ENCODE measurements at places on chromosomes 12 and 14.

DNA sequence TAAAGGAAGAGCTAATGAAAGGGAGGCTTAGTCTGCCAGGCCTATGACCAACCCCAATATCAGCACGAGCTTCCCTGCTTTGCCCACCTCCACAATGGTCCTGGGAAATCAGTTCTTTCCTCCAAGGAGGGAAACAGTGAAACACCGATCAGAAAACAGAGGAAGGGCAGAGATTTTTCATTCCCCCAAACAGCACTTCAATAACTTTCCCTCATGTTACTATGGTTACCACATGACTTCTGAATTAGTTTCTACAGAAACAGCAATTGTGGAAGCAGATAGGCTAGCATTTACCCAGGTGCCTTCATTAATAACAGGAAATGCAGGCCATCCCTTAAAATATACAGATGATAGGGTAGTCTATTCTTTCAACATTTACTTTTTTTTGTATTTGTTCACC, 35.9 kb downstream of the TRIM9 start:
- DNase-seq: no peak

- no peak for DNase-seq
Measured at GRCh38 chr12:77107121-77107520, 41.8 kb upstream of the E2F7 start.

GRCh38 chr12:110475426-110475825, 6.8 kb downstream of the FAM216A start:
- no peak for DNase-seq

DNA sequence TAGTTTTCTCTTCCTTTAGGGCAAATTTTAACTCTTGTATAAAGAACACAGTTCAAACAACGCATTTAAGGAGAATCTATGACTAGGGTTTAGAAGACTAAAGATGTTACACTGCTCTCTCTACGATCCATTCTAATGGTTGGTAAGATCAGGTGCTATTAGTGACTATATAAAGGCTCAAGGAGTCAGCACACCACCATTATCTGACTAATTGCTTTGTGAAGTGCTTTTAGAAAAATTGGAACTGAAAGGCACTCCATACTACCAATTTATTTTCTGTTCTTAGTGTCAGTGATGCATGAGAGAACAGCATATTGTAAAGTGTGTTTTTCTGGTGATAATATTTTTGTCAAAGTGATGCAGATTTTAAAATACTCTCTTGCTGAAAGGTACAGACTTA, 136.8 kb downstream of the SYT1 start:
- no peak for DNase-seq

GRCh38 chr14:64715628-64716412, 11.6 kb downstream of the PLEKHG3 start:
- DNase-seq: no peak

GRCh38 chr14:35341751-35342488, 49.7 kb downstream of the PSMA6 start:
- DNase-seq: peak; percentile 7

DNA sequence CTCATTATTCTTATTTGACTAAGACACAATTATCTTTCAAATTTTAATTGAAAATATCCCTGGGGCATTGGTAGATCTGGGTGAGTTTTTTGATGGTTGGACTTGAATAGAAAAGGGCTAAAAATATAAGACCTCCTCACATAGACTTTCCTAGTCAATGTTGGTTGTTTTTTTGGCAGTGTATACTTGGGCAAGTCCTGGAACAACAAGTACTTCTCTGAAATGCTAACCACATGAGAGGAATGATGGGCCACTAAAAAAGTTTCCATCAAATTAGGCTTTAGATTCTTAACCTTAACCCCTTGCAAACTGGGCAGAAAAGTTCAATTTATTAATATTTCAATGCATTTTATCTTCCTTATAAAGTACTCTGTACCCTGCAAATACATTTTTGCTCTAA, 97.6 kb downstream of the FGD4 start:
- DNase-seq: no peak

DNA sequence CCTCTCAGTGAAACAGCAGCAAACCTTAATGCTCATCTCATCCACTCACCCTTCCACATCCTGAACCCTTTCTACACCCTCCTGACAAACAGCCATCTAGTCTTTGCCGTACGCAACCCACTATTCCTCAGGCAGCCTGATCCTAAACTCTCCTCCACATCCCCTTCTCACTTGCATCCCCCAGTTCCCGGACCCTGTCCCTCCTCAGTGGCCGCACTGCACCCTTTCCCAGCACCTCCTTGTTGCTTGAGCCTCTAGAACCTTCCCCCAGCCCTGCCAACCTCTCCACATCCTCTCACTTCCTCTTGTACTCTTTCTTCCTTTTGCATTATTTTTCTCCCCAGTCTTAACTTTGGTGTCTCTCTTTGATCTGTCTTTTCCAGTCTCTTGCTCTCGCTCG, 42.9 kb downstream of the IQSEC3 start:
- no peak for DNase-seq

- no peak for DNase-seq
Measured at GRCh38 chr12:84361651-84362551, 550.7 kb downstream of the SLC6A15 start.

GRCh38 chr12:124660851-124661250, 93.4 kb upstream of the NCOR2 start:
- no peak for DNase-seq

DNA sequence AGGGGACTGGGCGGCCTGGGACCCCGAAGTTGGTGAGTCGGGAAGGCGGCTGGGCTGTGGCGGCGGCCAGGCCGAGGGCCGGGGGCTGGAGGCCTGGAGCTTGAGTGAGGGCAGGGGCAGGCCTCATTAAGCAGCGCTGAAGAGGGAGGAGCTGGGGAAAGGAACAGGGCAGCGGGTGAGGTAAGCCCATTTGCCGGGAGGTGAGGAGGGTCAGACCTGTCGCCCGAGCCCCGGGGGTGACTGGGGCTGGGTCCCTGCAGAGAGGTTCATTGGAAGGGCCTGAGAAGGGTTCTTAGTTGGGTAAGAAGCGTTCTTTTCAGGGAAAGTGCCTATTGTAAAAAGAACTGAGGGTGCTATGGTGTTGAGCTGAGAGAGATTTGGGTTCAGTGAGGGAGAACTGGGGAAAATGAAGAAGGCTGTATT, 441 bp downstream of the RAB5B start:
- DNase-seq: peak; percentile 16

- no peak for DNase-seq
Measured at GRCh38 chr14:75282170-75282554, 3.5 kb downstream of the FOS start.

DNA sequence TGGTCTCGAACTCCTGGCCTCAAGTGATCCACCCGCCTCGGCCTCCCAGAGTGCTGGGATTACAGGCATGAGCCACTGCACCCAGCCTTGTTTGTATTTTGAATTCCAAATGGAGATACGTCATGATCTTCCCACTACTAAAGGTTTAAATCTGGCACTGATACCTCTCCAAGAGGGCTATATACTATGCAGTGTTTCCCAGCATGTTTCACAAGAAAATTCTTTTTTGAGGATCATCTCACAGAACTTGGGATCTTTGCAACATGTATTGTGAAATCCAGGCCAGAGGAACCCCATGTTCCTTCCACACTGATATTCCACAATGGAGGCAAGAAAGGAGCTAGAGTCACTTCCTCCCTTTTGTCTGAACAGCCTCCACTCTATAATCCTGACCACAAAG, 112.7 kb downstream of the NT5DC3 start:
- DNase-seq: no peak

DNA sequence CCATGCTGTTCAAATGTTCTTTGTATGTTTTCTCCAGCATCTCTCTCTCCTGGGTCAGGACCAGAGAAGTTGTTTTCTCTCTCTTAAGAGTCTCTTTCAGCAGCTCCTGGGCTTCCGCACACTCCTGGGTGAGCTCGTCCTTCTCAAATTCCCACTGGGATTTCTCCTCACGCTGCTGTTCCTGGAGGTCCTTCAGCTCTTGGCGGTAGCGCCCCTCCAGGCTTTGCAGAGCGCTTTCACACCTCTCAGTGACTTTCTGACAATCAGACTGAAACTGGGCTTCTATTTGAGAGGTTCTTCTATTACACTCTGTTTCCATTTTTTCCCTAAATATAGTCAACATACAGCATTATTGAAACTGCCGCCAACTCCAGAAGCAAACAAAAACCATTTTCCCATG, 72.7 kb downstream of the NIN start:
- no peak for DNase-seq

- DNase-seq: no peak
Measured at GRCh38 chr12:54683398-54683797, 35.2 kb upstream of the DCD start.

- no peak for DNase-seq
Measured at GRCh38 chr12:109553906-109554500, 19.3 kb downstream of the MMAB start.

DNA sequence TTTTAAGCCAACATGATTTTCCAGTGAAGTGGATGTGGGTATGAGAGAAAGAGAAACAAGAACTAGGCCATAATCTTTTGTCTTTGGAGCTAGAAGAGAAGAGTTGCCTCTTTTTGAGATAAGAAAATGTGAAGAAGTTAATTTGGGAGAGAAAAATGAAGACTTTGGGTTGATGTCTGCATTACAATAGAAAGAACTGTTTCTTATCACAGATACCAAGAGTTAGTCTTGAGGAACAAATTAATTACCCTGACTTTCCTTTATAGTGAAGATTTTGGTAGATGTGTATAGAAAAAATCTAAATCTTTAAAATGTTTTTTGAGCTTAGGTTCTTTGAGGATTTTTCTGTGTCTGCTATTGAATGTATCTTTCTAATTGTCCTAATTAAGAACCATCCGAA, 4.2 kb downstream of the A2M start:
- no peak for DNase-seq

- DNase-seq: no peak
Measured at GRCh38 chr12:100399095-100399494, 42.2 kb downstream of the SLC17A8 start.

DNA sequence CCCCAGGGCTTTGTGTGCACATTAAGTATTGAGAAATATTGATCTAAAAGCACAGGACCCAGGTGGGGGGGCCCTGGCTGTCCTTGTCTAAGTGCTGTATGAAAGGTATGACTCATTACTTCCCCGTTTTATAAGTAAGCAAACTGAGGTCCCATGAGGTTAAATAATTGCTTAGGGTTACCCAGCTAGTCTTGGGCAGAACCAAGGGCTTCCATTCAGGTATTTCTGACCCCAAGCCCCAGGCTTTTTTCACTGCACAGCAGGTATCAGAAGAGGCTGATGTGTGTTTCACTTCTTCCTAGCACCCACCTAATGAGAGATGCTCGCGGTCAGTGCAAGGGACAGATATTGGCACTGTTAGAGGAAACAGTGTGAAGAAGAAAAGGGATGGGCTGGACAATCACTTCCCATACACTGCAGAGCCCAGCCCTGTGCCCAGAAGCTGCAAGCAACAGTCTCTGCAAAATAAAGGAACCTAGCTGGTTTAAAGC, 4.7 kb upstream of the TC2N start:
- DNase-seq: no peak

- no peak for DNase-seq
Measured at GRCh38 chr14:79175671-79176070, 1005.5 kb downstream of the NRXN3 start.

DNA sequence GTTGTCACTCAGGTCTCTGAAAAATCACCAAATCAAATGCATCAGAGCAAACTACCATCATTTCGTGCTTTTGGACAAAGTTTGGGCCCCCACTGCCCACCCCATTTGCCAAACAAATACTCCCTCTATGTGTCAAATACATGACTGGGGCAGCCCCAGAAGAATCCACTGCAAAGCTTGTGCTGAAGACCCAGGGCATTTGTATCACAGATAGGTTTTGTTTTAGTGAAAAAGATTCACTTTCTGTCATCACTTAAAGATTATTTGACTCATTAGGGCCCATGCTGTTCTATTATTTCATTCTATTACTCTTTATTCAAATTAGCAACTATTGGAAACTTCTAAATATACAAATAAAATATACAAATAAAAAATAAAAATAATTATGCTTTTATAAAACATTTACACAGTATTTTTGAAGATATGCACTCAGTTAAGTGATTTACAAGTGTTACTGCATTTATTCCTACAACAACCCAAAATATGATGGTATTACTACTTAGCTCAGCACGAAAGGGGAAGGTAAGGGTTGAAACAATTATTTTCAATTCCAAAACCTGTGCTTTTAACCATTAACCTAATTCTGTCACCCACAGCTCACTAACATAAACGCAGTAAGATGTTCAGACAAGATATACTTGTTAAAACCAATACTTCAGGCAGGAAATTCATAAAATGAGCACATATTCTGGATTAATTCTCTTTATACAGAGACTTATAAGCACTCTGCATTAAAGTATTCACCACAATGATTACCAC, 36.5 kb downstream of the LRIG3 start:
- no peak for DNase-seq

DNA sequence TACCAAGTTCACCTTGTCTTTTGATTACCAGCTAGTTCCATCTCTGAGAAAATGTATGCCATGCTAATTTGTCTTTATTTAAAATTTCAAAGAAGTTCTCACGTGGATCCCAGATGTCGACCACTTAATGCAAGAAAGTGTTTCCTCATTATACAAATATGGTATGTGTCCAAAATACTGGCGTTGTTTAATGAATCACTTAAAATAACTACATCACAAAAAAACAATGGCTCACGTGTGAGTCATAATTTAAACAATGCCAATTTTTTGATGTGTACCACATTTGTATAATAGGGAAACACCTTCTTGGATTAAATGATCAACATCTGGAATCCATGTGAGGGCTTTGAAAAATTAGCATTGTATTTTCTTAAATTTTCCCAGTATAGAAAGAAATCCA, 40.8 kb downstream of the DBX2 start:
- DNase-seq: no peak

DNA sequence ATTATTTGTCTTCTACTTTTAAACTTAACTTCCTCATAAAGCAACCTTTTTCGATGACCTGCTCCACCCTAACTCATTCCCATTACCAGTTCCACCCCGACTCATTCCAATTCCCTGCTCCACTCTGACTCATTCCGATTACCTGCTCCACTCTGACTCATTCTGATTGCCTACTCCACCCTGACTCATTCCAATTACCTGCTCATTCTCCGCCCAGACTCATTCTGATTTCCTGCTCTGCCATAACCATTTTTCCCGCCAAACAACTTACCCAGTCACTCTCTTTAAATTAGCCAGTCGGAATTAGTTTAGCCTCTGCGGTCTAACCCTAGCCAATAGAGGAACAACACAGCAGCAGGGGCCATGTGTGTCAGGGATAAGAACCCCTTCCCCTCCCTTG, 249.1 kb downstream of the DPY19L2 start:
- DNase-seq: no peak

GRCh38 chr12:79168687-79169086, 304.1 kb downstream of the SYT1 start:
- no peak for DNase-seq
